ENCODE measurements at places on chromosomes 5 and 9. TPM values are rescaled to one million over a fixed set of nuclear protein-coding genes. Genes with fewer than 3 reads are reported as not detected.

Gene BTNL3
- total RNA-seq = not detected

Gene LCN15
- not detected for total RNA-seq

DNA sequence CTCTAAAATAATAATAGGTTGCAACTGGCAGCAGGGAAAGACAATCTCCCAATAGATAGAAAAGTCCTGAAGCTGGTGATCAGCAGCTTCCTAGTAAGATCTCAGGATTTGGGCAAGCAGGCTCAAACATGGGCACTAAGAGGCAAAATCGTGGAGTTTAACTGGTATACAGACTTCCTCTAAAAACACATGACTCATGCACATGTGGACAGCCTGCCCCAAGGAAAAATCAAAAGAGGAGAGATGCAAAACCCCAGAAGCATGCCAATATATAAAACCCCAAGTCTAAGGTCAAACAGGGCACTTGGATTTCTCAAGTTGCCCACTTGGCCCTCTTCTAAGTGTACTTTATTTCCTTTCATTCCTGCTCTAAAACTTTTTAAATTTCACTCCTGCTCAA, 62.8 kb downstream of the CDKN2A start:
- peak; percentile 58 for DNase-seq

DNA sequence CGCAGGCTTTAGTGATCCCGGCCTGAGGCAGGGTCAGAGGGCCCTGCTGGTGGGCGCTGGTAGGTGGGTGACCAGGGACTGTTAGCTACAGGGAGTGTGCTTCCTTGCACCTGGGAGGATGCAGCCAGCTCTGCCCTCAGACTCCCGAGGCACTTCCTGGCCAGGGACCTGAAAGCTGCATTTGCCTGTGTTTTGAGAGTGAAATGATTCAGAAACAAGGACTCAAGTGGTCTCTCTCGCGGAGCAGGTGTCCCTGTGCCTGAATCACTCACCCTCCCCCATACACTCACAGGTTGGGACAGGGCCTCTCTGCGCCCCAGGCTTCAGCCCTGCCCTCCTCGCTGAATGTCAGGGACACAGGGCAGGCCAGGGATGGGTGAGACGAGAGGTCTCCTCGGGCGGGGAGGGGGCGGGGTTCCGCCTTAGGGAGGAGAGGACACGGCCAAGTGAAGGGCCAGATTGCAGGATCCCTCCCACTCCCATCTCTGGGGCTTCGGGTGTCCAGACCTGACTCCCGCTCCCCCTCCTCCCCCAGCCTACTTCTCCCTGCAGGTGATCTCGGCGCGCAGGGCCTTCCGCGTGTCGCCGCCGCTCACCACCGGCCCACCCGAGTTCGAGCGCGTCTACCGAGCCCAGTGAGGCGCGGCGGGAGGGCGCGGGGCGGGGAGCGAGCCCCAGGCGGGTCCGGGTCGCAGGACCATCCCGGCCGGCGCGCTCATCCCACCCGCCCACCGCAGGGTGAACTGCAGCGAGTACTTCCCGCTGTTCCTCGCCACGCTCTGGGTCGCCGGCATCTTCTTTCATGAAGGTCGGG, 1.5 kb downstream of the LTC4S start:
- DNase-seq = no peak

- no peak for DNase-seq
Measured at GRCh38 chr5:82246960-82247574, 31.1 kb downstream of the RPS23 start.

DNA sequence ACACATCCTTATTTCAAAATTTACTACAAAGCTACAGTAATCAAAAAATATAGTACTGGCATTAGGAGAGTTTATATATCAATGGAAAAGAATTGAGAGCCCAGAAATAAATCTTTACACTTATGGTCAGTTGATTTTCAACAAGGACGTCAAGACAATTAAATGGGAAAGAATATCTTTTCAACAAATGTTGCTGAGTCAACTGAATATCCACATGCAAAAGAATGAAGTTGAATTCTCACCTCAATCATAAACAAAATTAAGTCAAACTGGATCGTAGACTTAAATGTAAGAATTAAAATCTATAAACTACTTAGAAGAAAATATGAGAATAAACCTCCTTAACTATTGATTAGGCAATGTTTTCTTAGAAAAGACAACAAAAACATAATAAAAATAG, 61.5 kb upstream of the PRR16 start:
- no peak for DNase-seq

DNA sequence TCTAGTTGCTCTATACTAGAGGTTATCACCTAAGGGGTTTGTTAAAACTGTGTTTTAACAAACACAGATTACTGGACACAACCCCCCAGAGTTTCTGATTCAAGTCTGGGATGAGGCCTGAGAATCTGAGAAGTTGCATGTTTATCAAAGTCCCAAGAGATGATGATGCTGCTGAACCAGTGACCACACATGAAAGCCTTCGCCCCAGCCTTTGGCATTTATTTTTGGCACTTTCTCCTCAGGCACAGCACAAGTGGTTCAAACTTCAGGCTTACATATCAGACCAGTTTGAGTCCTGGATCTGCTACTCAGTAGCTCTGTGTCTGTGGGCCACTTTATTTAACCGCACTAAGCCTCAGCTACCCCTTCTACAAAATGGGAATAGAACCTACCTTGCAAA, 407.2 kb upstream of the PIK3R1 start:
- DNase-seq = peak; percentile 36
